D721Med (cell line): ENCODE measurements at places on chromosomes 12 and 14.

DNA sequence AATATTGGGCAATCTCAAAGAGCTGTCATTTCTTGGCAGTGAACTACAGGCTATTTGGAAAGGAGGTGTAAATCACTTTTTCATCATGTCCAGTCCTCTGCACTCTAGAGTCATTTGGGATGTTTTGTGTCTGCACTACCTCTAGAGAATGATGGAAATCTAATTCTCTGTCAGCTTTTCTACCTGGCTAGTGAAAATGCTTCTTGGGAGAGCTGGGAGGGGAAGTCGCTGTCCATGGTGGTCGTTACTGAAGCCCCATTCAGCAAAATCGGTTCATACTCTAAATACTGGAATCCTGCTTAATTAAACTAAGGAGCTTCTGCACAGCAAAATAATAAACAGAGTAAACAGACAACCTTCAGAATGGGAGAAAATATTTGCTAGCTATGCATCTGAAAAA, 251.8 kb downstream of the APAF1 start:
- no peak for DNase-seq

- no peak for DNase-seq
Measured at GRCh38 chr12:6535960-6536847, 1.9 kb downstream of the GAPDH start.

GRCh38 chr14:49438256-49438770, 147.9 kb downstream of the RPS29 start:
- no peak for DNase-seq

DNA sequence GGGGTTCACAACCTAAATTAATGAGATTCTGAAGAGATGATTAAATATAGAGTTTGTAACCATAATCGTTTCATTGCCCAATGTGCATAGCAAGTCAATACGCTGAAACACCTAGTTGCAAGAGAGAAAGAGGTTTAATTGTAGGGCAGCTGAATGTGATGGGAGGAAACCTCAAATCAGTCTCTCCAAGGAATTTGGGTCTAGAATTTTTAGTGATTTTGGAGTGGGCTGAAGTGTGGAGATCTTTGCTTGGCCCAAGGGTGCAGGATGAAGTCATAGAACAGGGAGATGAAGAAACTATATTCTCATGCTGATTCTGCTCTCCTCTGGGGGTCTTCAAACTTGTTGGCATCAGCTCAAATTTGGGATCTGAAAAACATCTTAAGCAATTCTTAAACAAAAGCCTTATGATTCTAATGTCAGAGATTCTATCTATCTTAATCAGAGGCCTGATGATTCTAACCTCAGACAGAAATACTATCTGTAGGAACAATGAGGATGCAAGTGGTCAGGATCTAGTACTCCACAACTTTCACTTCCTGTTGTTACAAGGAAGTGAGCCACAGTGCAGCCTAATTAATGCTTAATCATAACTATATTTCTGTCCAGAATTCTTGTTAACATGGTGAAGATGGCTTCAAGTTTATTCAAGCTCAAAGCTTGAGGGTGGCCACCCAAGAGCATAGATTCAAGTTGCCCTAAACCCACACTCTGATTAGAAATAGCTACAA, 80.2 kb upstream of the FUT8 start:
- no peak for DNase-seq

GRCh38 chr14:69574263-69574953, at the start of gene CCDC177:
Gene CCDC177, minus strand, starts transcription at chr14:69574871. Its CDS starts 1,249 bp downstream, at chr14:69573622.
- DNase-seq = peak; percentile 56

GRCh38 chr12:99287136-99287535, 360.4 kb upstream of the GARIN6 start:
- no peak for DNase-seq

- no peak for DNase-seq
Measured at GRCh38 chr12:118418385-118419057, 42.2 kb downstream of the SUDS3 start.

DNA sequence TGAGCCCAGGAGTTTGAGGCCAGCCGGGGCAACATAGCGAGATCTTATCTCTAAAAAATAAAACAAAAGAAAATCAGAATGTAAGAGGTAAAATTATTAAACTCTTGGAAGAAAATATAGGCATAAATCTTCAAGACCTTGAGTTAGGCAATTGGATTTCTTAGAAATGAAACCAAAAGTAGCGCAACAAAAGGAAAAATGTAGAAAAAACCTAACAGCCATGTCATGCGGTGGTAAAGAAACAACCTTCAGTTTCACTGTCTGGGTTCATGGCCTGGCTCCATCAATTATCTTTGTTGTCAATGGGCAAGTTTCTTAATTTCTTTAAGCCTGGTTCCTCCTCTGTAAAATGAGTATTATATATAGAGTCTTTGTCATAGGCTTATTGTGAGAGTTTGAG, 5.6 kb upstream of the GCH1 start:
- no peak for DNase-seq

DNA sequence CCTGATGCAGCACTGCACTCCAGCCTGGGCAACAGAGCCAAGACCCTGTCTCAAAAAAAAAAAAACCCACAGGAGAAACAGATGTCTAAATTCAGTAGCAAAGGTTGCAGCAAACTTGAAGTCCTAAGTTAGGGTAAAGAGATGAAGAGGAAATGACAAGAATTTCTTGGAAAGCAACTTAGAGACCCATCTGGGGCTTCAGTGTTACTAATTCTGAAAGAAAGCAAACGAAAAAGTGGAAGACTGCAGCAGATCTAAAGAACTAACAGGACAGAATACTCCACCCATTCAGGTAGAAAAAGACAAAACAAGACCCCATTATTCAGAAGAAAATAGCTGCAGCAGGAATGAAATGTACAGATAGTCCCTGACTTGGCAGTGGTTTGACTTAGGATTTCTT, 31.9 kb downstream of the RESF1 start:
- DNase-seq = no peak

GRCh38 chr14:22268875-22269274, 320.1 kb downstream of the DAD1 start:
- no peak for DNase-seq

- DNase-seq = no peak
Measured at GRCh38 chr12:93243689-93244513, 133.8 kb upstream of the NUDT4 start.

DNA sequence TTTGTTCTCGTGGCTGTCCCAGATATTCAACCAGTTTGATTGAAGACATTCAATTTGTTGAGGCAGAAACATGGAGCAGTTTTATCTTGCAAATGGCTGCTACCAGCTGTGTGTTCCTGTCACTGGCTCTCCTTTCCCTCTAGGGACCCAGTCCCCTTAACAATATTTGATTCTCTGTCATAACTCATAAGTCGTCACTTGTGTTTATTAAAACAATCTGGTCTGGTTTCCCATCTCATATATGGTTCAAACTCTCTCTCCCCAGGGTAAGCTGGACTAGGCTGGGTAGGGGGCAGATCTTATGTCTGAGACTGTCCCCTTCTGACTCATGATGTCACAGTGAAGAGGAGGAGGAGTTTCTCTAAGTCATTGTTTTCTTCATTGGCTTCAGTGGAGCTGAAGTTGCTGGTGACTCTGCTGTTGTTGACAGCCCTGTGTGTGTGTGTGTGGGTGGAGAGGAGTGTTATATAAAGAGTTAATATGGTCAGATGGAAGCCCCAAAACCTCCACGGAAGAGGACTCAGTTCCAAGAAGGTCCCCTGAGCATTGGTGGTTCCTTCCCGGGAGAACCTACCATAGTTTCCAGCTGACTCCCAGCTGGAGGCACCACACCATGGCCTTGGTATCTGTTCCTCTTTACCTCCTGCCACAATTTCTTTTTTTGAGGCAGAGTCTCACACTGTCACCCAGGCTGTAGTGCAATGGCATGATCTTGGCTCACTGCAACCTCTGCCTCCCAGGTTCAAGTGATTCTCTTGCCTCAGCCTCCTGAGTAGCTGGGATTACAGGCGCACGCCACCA, 16.1 kb upstream of the GNG2 start:
- DNase-seq = no peak

- DNase-seq = no peak
Measured at GRCh38 chr14:35399083-35399937, 5.2 kb downstream of the NFKBIA start.

DNA sequence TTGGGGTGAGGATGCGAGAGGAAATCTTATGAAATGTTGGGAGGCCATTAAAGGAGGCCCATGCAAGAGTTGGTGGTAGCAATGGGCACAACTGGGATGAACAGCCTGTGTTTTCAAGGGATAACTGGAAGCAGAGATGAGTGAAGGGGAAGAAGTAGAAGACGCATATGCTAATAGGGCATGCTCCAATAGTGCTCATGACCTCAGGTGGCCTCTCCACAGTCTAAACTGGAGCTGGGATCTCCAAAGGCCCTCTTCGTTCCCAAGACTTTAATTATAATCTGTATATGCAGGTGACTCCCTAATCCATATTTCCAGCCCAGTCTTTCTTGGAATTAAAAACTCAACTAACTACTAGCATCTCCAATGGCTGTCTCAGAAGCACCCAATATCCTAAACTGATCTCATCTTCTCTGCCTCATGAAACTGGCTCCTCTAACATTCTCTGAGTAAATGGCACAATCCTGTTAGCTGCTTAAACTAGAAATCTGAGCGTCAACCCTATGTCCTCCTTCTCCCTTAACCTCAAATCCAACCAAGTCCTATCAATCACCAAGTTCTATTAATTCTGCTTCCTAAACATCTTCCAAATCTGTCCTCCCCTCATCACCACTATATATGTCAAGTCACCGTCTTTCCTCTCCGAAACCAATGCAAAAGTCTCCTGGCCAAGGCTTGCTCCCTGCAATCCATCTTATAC, 2.8 kb upstream of the AJUBA start:
- DNase-seq = no peak

- no peak for DNase-seq
Measured at GRCh38 chr12:123559468-123559867, 24.9 kb upstream of the TMED2 start.

DNA sequence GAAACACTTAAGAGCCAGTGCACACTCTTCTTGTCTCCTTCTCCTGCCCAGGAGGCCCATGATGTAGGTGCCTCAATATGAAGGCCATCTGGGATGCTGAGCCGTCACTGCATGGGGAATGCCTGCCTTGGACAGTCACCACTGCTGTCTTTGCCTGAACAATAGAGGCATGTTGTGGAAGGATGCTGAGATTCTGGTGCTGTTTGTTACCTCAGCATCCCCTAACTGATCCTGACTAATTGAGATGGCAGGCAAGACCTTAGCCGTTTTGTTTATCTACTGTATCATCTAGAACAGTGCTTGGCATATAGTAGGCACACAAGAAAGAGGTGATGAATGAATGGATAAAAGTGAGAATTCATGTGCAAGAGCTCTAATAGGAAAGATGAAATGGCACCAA, 253.5 kb downstream of the GLT1D1 start:
- DNase-seq = no peak

DNA sequence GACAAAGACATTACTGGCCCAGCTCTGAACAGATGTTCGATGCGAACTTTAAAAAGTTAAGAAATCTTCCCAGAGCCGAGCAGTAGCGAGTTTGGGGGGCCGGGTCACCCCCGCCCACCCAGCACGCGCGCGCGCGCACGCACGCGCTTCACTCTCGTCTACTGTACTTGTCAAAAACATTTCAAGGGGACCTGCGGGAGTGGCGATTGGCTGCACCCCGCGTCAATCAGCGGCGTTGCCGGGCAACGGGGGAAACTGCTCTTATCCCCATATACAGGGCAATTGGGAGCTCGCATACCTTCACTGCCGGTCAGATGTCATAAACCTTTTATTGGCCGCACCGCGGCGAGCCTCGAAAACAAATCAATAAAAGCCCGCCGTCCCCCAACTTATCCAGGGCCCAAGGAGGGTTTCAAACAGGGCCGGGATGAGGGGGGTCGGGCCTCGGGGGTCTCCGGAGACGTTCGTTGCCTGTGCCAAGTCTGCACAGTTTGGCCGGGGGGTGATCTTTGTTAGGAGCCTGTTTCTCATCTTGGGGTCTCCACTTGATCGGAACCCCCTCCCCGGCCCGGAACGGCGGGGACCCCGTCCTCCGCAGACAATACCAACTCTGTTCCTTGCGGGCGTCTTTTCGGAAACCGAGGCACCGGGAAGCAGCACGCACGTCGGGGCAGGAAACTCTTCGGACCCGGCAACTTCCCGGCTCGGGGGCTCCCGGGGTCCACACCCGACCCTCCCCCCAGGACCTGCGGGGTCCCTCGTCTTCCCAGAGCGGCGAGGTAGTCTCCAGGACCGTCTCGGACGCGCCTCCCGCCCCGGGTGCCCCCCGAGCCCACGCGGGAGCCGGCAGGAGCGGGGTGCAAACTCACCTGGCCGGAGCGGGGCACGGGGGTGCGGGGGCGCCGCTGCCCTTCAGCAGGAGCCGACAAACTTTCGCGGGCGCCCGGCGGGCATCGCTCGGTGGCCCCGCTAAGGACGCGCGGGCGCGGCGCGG, 734 bp downstream of the FOXN3 start:
- peak; percentile 95 for DNase-seq

DNA sequence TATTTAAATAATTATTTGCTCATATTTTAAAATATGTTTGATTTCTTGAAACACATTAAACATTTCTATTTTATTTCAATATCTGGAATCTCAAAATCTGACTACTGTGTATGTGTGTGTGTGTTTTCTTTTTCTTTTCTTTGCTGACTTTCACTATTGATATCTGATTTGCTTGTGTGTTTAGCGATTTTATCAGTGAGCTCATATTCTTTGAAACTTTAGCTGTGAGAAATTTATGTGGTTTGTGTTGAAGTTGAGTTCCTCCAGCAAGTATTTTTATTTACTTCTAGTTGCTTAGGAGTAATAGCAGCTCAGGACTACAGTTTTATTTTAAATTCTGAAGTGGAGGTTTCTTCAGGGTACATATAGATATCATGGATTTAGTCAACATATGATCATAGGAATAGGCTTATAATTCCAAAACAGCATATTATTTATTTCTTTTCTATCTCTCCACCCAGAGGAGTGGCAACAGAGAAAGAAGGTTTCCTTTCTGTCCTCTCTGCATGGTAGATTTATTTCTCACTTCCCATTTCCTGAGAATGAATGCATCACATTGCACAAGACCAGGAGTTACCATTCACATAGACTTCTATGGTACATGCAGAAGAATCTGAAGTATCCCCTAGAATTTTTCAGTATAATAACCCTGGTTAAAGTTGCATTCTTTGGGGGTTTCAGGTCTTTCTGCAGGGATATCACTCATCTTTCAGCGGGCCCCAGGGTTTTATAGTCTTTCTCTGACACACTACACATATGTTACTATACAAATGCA, 60.5 kb downstream of the PTPRQ start:
- DNase-seq = no peak

GRCh38 chr12:50201987-50202521, 34.9 kb upstream of the CERS5 start:
- DNase-seq = no peak

DNA sequence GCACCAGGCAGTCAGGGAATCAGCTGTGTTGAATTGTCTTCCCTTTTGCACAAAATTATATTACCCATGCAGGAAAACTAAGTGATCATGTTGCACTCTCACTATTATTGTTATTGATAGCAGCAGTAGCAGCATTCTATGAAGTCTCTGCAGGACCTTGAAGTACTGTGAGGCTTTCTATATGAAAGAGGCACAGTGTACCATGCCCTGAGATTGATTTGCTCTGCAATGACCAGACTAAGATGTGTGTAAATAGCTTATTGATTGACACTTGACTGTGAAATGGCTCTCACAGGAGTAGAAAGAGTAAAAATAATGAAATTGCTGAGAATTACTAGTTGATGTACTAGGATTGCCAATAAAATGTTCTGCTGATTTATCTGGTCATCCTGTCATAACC, 99.9 kb downstream of the KICS2 start:
- DNase-seq = no peak

- no peak for DNase-seq
Measured at GRCh38 chr14:87894920-87895319, 98.1 kb downstream of the GALC start.

GRCh38 chr12:69007101-69007854, 74.3 kb upstream of the CPM start:
- DNase-seq = no peak

GRCh38 chr12:12357719-12358461, 1.0 kb downstream of the BORCS5 start:
- DNase-seq = no peak

GRCh38 chr14:64612971-64613666, 63.4 kb downstream of the PPP1R36 start:
- DNase-seq = no peak
